ENCODE measurements at places on chromosomes 6 and 20. TPM values are rescaled to one million over a fixed set of nuclear protein-coding genes. Genes with fewer than 3 reads are reported as not detected.

DNA sequence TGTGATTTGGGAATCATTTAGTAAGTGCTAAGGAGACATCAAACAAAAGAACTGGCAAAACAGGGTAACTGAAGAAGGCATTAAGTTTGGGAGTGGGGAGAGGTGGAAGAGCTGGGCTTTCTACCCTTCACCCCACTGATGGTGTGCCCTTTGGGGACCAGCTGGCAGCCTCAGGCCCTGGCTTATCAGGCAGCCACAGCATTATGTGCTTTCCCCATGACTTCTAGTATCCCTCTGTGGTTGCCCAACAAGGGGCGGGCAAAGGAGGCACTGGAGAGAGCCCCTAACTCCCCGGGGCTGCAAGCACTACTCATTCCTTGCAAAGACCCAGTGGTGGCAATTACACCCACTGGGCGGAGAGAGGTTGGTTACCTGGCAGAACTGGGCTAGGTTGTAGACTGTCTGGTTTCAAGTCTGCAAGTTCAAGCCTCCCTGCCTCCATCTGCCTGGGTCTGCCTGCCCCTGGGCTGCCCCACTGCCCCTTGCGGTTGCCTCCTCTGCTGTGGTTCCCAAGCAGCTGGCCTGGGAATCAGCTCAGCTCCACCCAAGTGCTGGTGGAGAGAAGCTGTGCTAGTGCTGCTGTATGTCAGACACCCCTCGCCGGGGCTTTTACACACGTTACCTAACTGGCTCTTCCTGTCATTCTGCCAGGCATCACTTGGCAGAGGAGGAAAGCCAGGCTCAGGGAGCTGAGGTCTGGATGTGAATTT is 29.9 kb downstream of the KCNK5 start:
- H3K4me1 ChIP-seq = peaks cover 23% of the 10 kb centered on the region
- H3K27me3 ChIP-seq = no peaks in the 10 kb centered on the region

- H3K27me3 ChIP-seq = no peaks in the 10 kb centered on the region
- no peak overlapping the region for H3K27ac ChIP-seq
- DNase-seq = no peak
- H3K4me1 ChIP-seq = peaks cover 7% of the 10 kb centered on the region
These were observed 26.4 kb upstream of the UST start for GRCh38 chr6:148720406-148720805.

TRIM26 gene
- total RNA-seq = 38.0 TPM

GRCh38 chr20:42701948-42702347 is 487.8 kb downstream of the PTPRT start:
- no peak overlapping the region for H3K4me3 ChIP-seq
- no peaks in the 10 kb centered on the region for H3K4me1 ChIP-seq
- no peaks in the 10 kb centered on the region for H3K27me3 ChIP-seq
- H3K36me3 ChIP-seq = peaks cover 3% of the 10 kb centered on the region

DNA sequence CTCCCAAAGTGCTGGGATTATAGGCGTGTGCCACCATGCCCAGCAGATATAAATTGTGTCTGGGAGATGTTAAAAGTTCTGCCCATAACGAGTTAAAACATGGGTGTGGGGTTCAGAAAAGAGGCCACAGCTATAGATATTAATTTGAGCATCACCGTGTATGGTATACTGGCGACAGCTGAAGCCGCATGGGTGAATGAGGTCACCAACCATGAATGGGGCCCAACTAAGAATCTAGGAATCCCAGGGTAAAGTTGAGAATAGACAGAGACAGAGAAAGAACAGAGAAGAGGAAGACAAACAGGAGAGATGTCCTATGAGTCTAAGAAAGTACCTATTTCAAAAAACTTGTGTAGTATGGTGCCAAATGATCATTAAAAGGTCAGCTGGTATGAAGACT is 50.9 kb downstream of the ILRUN start:
- 0 out of 2 replicates have a peak, but pooled peaks cover 3% of the 10 kb centered on the region for H3K36me3 ChIP-seq
- no peak overlapping the region for H3K27ac ChIP-seq
- H3K27me3 ChIP-seq = no peaks in the 10 kb centered on the region

DNA sequence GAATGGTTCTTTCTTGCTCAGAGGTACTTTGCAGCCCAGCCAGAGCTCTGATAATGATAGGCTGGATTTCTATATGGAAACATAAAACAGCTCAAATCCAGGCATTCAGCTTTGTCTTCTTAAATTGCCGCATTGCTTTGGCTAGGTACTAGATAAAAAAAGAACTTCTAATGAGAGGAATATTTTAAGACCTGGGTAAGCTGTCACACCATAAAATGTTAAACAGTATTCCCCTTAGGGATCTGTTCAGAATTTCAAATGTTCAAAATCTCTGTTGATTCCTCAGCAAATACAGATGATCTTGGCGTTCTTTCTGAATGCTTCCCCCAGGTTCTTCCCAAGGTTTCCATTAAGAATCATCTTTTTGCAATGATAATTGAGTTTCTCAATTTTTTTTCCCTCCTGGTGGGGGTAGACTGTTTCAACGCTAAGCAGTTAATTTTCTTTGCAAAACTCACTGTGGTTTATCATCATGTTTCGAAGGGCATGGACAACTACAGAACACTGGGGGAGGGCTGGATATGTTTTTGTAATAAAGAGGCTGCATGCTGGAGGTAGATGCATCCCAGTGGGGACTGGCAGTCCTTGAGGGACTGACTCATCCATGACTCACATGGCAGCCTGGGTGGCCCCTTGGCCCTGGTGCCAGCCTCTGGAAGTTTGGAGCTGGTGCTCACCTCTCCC is 31.0 kb downstream of the TIAM2 start:
- no peak overlapping the region for H3K4me3 ChIP-seq
- no peaks in the 10 kb centered on the region for H3K36me3 ChIP-seq
- 0 out of 2 replicates have a peak overlapping the region, but pooled peaks have one; percentile 59 for H3K27ac ChIP-seq
- no peaks in the 10 kb centered on the region for H3K27me3 ChIP-seq
